ENCODE measurements at places on chromosomes 11 and 22. TPM values are rescaled to one million over a fixed set of nuclear protein-coding genes. Genes with fewer than 3 reads are reported as not detected.

DNA sequence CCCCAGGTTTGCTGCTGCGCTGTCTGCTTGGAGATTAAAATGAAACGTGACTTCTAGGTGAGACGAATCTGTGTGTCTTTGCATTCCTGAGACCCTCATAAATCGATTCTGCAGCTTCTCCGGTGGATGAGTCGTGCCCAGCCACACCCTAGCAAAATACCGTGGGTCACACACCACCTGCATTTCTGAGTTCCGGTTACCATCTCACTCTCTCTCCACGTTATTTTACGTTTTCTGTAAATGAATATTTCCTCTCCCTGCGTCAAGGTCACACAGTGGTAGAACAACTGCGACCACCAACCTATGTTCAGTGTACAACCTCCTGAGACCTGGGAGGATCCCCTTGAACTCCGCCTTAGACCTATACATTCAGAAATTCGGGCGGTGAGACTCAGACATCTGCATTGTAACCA lies 1.1 kb downstream of the YWHAH start:
- no peaks in the 10 kb centered on the region for H3K27me3 ChIP-seq
- DNase-seq: no peak
- H3K4me1 ChIP-seq: peaks cover 6% of the 10 kb centered on the region
- peak overlapping the region; percentile 95 for H3K27ac ChIP-seq
- peak overlapping the region; percentile 84 for H3K4me3 ChIP-seq
- no peaks in the 10 kb centered on the region for H3K36me3 ChIP-seq

DNA sequence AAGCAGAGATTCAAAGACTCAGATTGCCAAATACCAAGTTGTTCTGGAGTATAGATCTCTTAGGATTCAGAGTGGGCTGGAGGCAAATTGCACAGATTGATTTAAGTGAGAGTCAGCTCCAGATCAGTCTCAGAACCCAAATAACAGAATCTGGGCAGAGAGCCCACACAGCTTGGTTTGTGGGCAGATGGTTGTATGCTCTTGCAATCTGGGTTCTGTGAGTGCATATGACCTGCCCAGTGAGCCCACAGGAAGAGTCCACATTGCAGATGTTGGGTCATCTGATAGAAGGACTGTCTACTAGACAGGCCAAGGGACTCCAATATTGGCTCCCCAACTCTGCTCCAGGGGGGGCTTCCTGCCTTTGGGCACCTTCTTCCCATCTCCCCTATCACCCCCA lies 65.9 kb downstream of the ADAMTS15 start:
- H3K4me3 ChIP-seq: no peak overlapping the region
- no peak overlapping the region for H3K27ac ChIP-seq
- H3K27me3 ChIP-seq: no peaks in the 10 kb centered on the region
- DNase-seq: no peak

GRCh38 chr11:73252577-73253191 lies 19.5 kb upstream of the P2RY6 start:
- no peak for DNase-seq
- H3K4me3 ChIP-seq: no peak overlapping the region
- no peak overlapping the region for H3K27ac ChIP-seq
- H3K4me1 ChIP-seq: peaks cover 3% of the 10 kb centered on the region
- no peaks in the 10 kb centered on the region for H3K36me3 ChIP-seq

DNA sequence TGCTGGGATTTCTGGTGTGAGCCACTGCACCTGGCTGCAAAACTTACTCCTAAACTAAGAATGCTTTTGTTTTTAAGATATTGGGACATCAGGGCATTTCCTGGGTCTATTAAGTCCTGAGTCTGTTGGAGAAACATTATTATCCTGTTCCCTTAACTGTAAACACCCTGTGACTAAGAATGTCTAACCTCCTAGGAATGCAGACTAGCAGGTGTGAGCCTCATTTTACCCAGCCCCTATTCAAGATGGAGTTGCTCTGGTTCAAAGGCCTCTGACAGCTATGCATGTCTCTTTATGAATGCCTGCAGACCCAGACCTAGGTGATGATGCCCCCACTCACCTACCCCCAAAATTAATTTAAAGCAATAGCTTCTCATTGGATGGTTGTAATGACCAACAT lies 46.2 kb downstream of the DEPDC5 start:
- no peak overlapping the region for H3K27ac ChIP-seq
- H3K4me1 ChIP-seq: no peaks in the 10 kb centered on the region
- no peak for DNase-seq
- no peak overlapping the region for H3K4me3 ChIP-seq
- H3K27me3 ChIP-seq: no peaks in the 10 kb centered on the region

GRCh38 chr11:43874738-43875137 lies 5.9 kb upstream of the ALKBH3 start:
- H3K4me1 ChIP-seq: no peaks in the 10 kb centered on the region
- no peak for DNase-seq
- no peaks in the 10 kb centered on the region for H3K36me3 ChIP-seq
- H3K4me3 ChIP-seq: no peak overlapping the region

DNA sequence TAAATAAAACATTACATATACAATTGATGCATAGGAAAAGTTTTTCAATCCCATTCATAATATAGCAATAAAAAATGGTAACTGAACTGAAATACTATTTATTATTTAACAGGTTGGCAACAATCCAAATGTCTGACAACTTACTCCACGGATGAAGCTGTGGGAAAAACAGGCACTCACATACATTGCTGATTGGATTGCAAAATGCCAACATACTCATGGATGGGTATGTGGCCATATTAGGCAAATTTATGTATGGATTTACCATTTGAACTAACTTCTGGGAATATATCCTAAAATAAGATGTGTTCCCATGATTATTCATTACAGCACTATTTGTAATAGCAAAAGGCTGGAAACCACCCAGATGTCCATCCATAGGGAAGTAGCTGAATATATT lies 3.2 kb upstream of the BIRC2 start:
- DNase-seq: no peak
- peaks cover 2% of the 10 kb centered on the region for H3K4me1 ChIP-seq
- H3K36me3 ChIP-seq: no peaks in the 10 kb centered on the region
- no peak overlapping the region for H3K4me3 ChIP-seq
- no peaks in the 10 kb centered on the region for H3K27me3 ChIP-seq
- no peak overlapping the region for H3K27ac ChIP-seq

DNA sequence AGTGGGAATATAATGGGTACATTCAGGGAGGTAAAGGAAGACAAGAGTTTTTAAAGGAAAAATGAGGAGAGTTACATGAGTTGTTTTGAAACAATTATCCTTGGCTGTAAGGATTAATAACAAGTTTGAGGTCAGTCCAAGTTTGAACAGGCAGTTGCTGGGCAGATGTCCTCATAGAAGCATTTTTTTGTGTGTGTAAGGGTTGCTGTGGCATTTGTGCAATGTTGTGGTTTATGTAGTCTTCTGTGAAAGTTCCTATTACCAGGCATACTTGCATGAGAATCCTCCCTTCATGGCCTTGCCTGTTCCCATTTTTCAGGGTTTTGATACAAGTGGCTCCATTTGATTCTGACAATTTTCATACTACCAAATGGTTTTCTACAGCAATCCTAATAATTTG lies 400.2 kb downstream of the KCNA4 start:
- no peaks in the 10 kb centered on the region for H3K4me1 ChIP-seq
- H3K36me3 ChIP-seq: no peaks in the 10 kb centered on the region
- no peak overlapping the region for H3K27ac ChIP-seq
- no peak for DNase-seq
- H3K4me3 ChIP-seq: no peak overlapping the region

GRCh38 chr11:134683860-134684259 lies 271.8 kb upstream of the B3GAT1 start:
- H3K36me3 ChIP-seq: no peaks in the 10 kb centered on the region
- no peak for DNase-seq
- no peaks in the 10 kb centered on the region for H3K4me1 ChIP-seq
- no peak overlapping the region for H3K27ac ChIP-seq

DNA sequence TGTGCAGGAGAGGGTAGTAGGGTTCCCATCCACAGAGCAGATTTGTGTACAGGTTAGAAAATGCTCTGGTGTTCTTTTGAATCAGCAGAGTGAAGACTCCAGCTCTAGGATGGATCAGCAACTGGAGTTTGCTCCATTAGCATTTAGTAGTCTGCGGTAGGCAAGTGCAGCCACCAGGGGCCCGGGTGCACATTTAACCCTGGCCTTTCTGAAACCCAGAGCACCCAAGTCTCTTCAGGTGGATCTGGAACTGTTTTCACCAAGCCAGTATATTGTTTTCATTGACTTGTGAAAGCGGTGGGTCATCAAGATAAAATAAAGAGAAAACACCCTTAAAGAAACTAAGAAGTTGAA lies 100.8 kb upstream of the CLPB start:
- H3K27me3 ChIP-seq: no peaks in the 10 kb centered on the region
- H3K36me3 ChIP-seq: no peaks in the 10 kb centered on the region
- no peak overlapping the region for H3K27ac ChIP-seq
- H3K4me3 ChIP-seq: no peak overlapping the region
- no peaks in the 10 kb centered on the region for H3K4me1 ChIP-seq

DNA sequence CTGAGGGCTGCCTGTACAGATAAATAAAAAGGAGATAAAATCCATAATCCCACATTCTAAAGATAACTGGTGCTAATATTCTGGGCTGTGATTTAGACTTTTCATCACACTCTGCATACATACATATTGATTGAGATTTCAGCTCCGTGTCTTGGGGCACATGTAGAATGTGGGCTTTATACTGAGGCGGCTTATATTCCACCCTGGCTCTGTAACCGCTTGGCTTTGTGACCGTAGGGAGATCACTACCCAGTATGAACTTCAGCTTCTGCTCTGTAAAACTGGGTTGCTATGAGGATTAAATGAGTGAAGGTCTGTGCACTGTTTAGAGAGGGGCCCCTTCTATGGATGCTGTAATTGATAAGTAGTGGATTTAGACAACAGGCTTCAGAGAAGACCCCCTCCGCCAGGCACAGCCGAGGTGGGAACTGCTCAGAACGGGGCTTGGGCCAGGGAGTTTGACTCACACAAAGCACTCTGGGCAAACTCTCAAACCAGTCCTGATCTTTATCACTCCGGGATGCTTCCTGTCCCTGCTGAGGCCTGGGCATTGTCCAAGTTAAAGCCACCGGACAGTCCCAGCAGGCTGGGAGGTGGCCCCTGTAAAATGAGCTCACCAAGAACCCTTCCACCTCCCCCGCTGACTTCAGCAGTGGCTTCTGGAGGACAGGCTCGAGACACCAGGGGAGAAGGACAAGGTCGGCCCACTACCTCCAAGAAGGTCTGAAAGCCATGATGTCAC lies 17.2 kb downstream of the KIAA1671 start:
- DNase-seq: peak; percentile 37
- H3K4me3 ChIP-seq: no peak overlapping the region
- peaks cover 12% of the 10 kb centered on the region for H3K4me1 ChIP-seq
- no peaks in the 10 kb centered on the region for H3K27me3 ChIP-seq
- peak overlapping the region; percentile 37 for H3K27ac ChIP-seq
- no peaks in the 10 kb centered on the region for H3K36me3 ChIP-seq

Gene EMID1
- 9.8 TPM for total RNA-seq

Gene MS4A14
- total RNA-seq: 0.48 TPM

Gene CHCHD10
- total RNA-seq: 25.6 TPM

Gene APOBEC3A
- total RNA-seq: not detected

Gene SMTNL1
- not detected for total RNA-seq

Gene MAJIN
- total RNA-seq: not detected

Gene C1QTNF4
- 14.8 TPM for total RNA-seq

Gene OR52I1
- total RNA-seq: not detected

Data from ovary (tissue), 10 donors.